NCI-H2227 treated with DMSO at 0.1 percent for 48 hours (cell line): ENCODE measurements at places on chromosomes 11 and 22.

DNA sequence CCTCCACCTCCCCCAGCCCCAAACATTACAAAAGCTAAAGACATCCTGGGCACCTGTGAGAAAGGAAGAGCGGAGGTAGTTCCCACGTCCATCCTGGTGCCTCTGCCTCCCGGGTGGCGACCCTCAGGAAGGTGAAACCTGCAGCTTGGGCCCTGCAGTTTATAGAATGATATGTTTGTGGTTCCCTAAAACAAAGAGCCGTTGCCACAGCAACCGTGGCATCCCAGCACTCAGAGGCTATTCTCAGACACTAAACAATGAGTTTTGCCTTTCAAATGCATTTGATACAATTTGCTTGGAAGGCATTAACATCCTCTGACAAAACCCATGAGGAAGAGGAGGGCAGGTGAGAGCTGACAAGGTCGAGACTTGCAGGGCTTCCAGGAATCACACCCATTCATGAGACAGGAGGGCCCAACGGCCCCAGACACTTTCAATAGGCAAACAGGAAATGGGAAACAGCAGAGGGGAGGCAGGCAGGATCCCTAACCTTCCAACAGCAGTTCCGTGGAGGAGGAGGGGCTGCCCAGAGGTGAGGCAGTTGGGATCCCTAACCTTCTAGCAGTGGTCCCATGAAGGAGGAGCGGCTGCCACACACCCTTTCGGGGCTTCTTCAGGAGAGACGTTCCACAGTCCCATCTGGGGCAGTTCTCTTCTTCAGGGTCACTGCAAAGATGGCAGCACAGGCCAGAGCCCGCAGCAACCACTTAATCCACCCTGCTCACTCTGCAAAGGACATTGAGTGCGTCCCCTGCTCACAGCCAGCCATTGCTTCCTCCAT, 379.2 kb downstream of the SHANK2 start:
- no peak for DNase-seq

- no peak for DNase-seq
These were observed 27.8 kb downstream of the LMO1 start for GRCh38 chr11:8235925-8236324.

- peak; percentile 16 for DNase-seq
These were observed 1.1 kb downstream of the ST13 start for GRCh38 chr22:40855071-40855978.

DNA sequence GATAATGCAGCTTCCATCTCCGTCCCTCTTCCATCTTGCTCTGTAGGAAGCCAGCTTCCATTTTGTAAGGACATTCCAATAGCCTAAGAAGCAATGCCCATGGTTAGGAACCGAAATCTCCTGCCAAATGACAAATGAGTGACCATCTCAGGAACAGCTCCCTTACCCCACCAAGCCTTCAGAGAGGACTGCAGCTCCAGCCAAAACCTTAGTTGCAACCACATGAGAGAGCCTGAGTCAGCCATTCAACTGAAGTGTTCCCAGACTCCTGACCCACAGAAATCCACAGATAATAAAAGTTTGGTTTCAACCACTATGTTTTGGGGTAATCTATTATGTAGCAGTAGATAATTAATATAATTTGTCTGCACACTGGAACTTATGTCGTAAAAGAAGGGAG, 51.7 kb upstream of the LDLRAD3 start:
- no peak for DNase-seq

DNA sequence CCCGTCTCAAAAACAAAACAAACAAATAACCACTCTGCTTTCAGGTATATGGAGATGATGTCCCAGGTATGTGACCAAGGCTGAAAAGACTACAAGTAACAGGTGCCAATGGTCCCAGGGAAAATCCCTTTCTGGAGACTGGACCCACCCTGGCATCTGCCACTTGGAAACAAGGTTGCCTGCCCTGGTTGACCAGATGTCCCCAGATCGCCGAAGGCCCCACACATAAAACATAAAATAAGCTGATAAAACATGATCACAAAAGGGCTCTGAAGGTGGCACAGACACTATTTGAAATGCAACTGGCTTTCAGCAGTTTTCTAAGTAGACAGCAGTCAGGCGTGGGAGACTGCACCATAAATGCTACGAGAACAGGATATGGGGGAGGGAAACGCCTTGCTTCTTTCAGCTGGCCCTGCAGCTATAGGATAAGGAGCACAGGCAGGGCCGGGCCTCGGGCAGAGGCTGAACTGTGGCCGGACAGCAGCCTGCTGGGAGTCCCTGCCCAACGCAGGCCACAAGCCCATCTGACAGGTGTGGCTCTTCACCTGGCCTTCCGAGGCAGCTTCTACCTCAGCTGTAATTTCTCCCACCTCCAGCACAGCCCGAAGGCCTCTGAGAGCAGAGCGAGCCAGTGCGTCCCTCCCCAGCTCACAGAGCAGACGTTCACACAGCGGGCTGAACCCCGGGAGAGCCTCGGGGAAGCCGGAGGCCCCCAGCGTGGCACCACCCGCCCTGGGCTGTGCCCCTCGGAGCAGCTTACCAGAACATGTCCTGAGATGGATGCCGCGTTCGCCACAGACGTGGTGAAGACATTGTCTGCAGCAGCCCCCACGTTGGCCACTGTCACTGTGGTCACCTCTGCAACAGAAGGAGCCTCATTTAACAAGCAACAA, 4.0 kb downstream of the DEAF1 start:
- DNase-seq, result no peak

DNA sequence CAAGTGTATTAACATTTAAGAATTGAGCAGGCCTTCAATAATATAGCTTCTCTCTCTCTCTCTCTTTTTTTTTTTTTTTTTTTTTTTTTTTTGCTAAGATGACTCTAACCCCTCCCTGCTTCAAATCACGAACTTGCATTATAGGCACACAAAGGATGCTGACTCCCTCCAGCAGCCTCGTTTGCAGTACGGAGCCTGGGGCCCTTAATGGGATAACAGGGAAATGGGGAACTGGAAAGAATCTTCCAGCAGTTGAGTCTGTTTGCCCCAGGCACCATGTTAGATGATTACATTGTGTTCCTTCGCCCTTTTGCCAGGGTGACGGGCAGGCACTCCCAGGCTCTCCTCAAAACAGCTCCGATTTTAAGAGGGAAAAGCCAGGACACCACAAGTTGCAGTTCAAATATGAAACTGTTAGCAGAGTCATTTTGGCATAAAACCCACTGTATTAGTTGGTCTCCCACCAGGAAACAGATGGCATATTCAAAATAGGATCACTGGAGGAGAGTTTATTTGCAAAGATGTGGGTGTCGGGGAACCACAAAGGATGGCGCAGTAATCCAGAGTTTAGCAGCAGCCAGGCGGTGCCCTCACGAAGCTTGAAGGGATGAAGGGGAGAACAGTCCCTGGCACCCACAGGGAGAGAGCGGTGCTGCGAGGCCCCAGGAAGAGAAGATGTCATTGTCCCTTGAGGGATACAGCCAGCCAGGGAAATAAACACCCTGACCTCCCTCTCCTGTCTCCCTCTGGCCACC, 26.5 kb upstream of the TREH start:
- no peak for DNase-seq

DNA sequence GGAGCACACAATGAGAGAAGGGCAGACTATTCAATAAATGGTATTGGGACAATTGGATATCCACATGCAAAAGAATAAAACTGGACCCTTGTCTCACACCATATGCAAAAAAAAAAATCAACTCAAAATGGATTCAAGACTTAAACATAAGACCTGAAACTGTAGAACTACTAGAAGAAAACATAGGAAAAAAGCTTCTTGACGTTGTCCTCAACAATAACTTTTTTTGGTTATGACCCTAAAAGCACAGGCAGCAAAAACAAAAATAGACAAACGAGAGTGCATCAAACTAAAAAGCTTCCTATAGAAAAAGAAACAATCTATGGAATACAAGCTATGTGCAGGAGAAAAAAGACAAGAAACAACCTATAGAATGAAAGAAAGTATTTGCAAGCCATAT, 37.1 kb upstream of the EED start:
- no peak for DNase-seq

GRCh38 chr22:44224166-44224565, 43.4 kb downstream of the PARVG start:
- DNase-seq, result no peak

GRCh38 chr22:46078241-46079092, 71.9 kb upstream of the PPARA start:
- no peak for DNase-seq

- DNase-seq, result no peak
These were observed 815.9 kb downstream of the KCNA4 start for GRCh38 chr11:29200791-29201562.

DNA sequence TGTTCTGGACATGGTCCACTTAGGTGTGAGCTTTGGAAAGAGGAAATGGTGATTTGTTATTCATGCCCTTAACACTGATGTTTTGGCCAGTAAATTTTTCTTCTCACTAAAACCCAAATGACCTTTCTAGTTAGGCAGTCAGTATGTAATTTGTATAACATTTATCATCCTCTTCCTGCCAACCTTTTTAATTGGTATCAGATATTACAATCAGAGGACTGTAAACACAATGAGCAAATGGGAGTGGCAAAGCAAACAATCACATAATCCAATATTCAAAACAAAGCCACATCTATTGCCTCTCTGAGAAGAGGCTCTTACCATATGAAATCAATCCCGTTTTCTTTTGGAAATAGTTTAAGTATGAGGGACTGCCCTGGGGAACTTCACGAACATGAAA, 49.1 kb downstream of the BBOX1 start:
- DNase-seq, result no peak

- DNase-seq, result no peak
These were observed 746.1 kb upstream of the LRRC4C start for GRCh38 chr11:42205518-42205917.

DNA sequence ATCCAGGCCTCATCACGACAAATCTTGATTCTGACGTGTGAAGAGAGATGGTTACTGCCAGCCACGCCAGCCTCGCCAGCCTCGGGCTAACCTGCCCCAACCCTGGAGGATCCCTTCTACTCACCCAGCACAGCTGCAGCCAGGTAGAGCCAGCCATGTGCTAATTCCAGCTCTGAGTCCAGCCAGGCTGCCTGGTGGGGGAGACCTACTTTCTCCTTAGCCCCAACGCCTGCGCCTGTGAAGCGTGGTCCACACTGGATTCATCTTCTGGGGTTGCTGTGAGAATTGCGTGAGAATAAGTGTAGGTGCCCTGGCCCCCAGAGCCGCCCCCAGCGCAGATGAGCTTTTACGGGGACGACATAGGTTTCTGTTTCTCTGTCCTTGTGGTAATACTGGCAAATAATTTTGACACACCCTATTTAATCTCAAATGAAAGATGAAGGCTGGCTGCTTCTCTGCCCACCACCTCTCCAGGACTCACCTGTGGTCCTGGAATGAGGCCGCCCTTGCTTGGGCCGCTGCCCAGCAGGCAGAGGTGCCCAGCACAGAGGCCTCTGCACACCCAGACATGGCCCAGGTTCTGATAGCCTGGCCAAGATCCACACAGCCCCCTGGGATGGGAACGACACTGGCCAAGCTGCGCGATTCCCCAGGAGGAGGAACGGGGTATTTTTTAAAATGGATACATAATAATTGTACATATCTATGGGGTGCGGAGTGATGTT, 528.4 kb downstream of the TBC1D22A start:
- no peak for DNase-seq

- no peak for DNase-seq
These were observed 15.7 kb downstream of the DUSP8 start for GRCh38 chr11:1556278-1556902.

DNA sequence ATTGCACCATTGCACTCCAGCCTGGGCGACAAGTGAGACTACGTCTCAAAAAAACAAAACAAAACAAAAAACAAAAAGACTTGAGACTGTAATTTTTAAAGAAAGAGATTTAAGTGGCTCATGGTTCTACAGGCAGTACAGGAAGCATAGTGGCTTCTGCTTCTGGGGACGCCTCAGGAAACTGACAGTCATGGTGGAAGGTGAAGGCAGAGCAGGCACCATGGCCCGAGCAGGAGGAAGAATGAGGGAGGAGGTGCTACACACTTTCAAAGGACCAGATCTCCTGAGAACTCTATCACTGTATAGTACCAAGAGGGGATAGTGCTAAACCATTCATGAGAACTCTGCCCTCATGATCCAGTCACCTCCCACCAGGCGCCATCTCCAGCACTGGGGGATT, 52.0 kb downstream of the CBL start:
- no peak for DNase-seq

DNA sequence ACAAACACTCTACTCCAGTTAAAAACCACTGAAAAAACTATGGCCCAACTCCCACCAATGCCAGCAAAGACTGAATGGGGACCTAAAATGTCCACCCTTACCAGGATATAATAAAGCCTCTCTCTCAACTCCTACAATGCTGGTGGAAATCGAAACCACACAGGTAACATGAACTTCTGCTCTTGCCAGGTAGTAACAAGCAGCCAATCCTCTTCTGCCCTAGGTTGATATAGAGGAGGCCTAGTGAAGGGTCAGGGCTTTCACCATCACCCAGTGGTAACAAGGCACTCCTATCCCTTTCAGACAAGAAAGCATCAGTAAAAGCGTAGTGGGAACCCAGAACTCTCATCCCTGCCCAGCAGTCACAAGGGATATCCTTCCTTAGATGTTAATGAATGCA, 22.6 kb downstream of the DCUN1D5 start:
- DNase-seq, result no peak

- no peak for DNase-seq
These were observed 940.9 kb downstream of the BRD1 start for GRCh38 chr22:48886604-48887393.

DNA sequence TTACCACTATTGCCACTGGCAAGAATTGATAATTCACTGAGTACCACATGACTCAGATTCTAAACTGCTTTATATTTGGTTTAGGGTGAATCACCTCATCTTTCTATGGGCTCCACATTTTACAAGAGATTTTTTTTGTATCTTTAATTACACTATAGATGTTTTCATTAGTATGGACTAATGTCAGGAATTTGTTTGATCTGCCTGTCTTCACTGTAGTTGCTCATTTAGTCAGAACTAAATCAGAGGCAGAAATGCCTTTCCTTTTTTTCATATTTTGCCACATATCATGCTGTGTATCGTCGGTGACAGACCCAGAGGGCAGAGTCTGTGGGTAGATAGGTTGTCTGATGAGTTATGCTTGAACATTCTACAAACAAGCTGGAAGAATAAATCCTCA, 524.1 kb downstream of the METTL15 start:
- no peak for DNase-seq

- DNase-seq, result no peak
These were observed 147.6 kb downstream of the FBXO7 start for GRCh38 chr22:32622004-32622743.

DNA sequence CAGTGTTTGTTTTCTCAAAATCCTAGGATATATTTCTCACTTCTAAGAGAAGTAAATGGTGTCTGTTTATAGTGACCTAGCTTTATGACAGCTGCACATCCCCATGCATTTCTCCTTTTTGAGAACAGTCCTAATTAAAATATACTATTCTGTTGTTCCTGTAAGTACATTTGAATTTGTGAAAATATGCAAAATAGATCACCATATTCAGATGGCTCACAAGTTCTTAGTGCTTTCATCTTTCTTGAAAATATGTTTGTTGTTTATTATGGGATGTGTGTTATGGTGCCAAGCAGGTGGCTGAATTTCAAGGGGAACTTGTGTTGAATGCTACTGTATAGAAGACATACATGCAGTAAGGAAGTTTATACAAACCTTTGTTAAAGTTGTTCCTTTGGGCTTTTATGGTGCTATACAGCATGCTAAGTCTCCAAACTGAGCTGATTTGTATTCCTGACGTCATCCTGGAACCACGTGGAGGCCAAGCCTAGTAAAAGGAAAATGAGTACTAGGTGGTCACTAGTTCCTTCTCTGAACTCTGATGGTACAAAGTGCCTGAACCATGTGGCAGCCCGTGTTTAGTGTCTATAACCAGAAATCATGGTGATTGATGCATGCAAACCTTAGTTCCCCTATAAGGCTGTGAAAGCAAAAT, 7.8 kb upstream of the VSTM5 start:
- DNase-seq, result no peak
